Stimulated activated CD4-positive, alpha-beta T cell treated with anti-CD3 and anti-CD28 coated beads, Interleukin-2, amount 100 ng/mL, for 48 hours (primary cell): ENCODE measurements at places on chromosomes 7 and 10.

GRCh38 chr10:133044401-133044811 lies 43.3 kb upstream of the ADGRA1 start:
- no peak for DNase-seq

DNA sequence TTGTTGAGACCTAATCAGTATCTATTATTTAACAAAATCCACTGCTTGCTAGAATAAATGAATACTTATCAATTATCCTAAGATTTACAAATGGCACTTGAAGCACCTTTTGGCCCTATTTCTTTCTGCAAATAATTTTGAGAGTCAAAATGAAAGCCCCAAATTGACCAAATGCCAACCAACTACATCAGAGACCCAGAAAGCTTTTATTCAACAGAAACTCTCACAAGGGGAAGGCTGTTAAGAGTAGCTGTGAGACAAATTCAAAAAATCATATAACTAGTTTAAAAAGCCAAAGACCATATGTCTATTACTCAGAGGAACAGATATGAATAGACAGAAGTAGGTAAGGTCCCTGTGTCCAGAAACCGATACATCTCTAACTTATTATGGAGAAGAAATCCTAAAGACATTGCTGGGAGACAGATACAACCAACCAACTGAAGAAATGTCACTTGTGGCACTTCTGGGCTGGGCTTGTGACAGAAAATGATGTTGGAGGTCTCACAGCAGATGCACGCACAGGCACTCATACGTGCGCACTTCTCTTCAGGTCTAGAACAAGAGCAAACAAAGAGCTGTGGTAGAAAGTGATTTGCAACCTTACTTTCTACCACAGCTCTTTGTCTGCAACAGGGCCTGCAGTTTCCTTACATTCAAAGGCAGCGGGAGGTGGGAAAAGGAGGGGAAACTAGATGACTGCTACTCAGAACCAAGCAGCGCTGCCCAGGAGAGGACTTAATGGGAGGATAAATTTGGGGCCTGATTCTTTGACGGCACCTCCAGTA lies 58.6 kb upstream of the KCNIP2 start:
- no peak for DNase-seq

GRCh38 chr10:123535386-123535785 lies 130.8 kb upstream of the GPR26 start:
- no peak for DNase-seq

GRCh38 chr7:73972614-73973013 lies 55.4 kb upstream of the ELN start:
- DNase-seq, result no peak

DNA sequence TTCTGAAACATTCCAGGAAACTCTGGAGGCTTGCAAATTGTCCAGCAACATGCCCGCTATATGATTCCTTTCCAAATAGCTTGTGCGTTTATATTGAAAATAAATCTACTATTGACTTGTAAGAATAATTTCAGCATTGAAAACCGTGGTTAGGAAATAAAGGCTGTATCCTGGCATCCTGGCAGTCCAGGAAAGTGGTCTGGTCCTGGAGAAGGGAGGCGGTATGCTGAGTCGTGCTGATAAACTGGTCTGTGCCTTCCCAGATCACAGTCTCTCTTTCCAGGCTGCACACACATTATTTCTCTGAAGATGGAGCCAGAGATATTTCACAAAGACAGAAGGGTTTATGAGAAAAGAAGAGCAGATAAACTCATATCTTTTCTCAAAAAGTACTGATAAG lies 350.1 kb upstream of the COBL start:
- no peak for DNase-seq

- peak; percentile 13 for DNase-seq
Measured at GRCh38 chr10:130138479-130138866, 2.3 kb downstream of the GLRX3 start.

GRCh38 chr10:67622511-67622910 lies 73.5 kb downstream of the CTNNA3 start:
- no peak for DNase-seq

- no peak for DNase-seq
Measured at GRCh38 chr10:112461029-112461887, 14.2 kb downstream of the VTI1A start.

DNA sequence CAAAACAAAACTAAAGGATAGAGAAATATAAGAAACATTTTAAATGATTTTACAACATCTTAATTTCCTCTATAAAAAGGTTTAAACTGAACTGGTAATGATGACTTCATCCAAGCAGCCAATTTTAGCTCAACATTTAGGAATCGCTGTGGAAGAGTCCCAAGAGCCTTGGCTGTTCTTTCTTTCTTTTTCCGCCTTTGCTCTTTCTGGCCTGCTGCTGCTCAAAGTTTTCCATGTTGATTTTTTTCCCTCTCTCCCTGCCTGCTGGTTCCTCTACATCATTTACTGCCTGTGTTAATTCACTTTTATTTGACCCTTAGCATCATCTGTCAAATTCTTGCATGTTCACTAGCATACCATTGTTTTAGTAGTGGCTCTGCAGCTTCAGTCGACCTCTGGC lies 146.9 kb downstream of the EVX1 start:
- no peak for DNase-seq

DNA sequence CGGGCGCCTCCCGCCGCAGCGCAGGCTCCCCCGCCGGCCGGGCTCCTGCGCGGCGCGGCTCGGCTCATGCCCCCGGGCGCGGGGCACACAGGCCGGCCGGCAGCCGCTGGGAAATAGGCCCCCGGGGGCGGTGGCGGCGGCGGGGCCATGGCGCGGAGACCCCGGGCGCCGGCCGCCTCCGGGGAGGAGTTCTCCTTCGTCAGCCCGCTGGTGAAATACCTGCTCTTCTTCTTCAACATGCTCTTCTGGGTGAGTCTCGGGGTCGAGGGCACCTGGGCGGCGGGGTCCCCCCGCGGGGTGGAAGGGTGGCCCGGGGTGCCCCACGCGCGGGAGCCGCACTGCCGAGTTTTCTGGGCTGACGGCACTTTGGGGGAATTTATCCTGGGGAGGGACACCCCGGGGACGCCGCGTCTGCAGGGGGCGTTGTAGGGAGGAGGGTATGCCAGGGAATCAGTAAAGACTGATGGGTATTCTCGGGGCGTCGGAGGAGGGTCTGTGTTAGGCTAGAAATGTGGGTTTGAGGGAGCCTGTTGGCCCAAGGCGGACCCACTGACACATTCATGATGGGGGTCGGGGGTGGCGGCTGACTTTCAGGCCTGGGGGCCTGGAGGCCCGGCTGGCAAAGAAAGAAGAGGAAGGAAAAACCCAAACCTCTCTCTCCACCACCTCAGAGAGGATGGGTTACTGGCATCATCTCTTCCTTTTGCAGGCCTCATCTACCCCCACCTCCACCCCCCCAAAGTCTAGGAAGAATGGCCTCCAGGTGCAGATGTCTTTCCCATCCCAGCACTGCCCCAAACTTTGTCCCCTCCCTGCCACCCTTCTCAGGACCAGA lies 544 bp downstream of the TSPAN33 start:
- DNase-seq, result no peak

DNA sequence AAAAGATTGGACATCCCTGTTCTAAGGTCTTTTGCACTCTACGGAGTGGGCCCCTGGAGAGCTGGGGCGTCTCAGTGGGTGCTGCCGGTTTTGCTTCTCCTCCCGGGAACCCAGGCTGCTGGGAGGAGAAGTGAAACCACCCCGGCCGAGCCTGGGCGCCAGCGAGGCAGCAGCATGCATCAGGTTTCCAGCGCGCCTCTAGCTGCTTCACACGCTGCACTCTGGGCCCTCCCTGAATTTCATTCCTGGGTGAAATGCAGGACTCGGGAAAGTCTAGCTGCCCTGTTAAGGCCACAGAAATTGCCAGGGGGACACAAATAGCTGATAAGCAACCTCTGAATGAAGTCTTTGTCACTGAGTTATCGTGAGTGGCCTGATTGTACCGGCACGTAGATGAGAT lies 127.4 kb downstream of the TRRAP start:
- no peak for DNase-seq

- DNase-seq, result no peak
Measured at GRCh38 chr7:110718503-110719205, 372.3 kb upstream of the LRRN3 start.

GRCh38 chr10:88110822-88111221 lies 247.4 kb downstream of the PTEN start:
- DNase-seq, result no peak

DNA sequence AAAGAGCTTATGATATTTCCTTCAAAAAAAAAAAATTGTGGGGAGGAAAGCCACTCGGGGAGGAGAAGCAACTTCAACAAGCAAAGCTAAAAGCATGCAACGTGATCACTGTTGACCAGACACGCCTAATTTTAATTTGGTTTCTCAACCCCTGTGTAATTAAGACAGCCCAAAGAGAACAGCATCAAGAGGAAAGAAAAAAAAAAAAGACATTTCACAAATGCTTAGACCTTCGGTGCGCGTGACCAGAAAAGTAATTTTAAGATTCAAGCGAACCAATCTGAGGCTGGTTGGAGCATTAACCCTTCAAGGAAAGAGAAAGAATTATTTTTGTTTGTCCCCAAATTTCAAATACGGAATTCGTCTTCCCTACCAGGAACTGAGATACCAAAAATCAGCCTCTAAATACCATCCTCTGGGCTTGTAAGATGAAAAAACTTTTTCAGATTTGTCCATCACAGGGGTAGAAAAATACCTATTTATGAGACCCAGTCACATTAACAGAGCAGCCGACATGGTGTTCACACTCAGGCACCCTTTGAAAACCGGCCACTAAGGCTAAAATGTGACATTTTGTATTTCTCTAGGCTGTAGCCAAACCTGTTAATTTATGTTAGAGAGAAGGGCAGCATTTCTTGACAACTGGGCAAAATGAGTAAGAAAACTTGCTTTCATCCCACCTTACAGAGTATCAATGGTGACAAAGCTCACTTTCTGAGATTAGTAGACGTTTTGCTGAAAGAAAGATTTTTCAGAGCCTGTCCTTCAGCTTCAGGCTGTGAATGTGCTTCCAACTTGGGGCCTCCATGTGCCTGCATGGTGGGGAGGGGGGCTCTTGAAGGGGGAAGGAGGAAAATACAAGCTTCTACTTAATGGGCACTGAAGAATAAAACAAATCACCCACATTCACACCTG lies 179.9 kb upstream of the KLF14 start:
- DNase-seq, result no peak

GRCh38 chr10:70549962-70550458 lies 52.5 kb downstream of the PRF1 start:
- DNase-seq, result peak; percentile 72

GRCh38 chr10:78336402-78336791 lies 302.7 kb downstream of the RPS24 start:
- no peak for DNase-seq

- no peak for DNase-seq
Measured at GRCh38 chr7:74183653-74184450, 9.7 kb downstream of the EIF4H start.

DNA sequence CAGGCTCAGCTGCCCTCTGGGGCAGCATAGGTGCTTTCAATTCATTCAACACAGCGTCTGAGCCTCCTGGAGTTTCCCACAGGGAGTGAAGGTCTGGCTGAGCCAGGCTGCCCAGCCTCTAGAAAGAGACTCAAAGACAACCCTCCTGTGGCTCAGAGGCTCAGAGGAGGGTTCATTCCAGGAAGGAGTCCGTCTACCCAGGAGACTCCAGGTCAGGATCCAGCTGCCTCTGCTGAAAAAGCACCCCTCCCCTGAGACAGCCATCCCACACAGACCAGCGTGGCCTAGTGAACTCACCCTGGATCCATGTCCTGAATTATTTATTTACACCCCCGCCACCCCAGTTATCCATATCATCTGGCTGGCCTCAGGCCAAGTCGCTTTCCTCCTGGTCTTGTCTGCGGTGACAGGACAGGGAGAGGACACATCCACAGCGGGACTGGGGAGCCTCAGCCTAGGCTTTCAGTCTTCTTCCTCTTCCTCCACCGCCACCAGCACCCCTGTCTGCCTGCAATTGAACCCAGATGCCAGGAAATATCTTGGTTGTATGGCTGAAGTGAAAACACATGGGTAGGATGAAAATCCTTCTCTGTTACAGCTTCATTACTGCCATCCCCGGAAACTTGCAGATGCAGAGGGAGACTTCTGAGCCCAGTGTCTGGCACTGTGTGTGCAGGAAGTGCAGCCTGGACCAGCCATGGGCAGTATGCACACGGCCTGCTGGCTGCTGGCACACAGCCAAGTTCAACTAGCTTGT lies 44.0 kb upstream of the COL13A1 start:
- no peak for DNase-seq

GRCh38 chr7:44707558-44708230 lies 41.0 kb upstream of the ZMIZ2 start:
- no peak for DNase-seq

GRCh38 chr7:45253368-45253767 lies 95.8 kb downstream of the RAMP3 start:
- no peak for DNase-seq

- no peak for DNase-seq
Measured at GRCh38 chr10:112615269-112615668, 168.3 kb downstream of the VTI1A start.

DNA sequence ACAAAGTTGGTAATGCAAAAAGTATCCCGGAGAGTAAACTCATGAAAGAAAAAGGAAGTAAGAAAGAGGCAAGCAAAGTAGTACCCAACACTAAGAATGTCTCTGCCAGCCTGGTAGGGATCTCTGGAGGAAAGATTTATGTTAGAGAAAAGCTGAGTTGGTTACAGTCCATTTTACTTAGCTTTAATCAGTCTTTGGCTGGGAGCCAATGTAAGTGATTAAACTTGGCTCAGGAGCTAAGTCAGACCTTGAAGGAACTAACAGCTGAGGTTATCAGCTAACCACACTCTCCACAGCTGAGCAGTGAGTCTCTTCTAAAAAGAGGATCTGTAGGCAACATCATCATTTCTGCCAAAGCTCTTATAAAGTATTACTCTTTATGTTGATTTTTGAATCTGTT lies 148.0 kb downstream of the ANKRD7 start:
- DNase-seq, result no peak

- DNase-seq, result no peak
Measured at GRCh38 chr10:50397312-50398140, 146.2 kb upstream of the ASAH2 start.

DNA sequence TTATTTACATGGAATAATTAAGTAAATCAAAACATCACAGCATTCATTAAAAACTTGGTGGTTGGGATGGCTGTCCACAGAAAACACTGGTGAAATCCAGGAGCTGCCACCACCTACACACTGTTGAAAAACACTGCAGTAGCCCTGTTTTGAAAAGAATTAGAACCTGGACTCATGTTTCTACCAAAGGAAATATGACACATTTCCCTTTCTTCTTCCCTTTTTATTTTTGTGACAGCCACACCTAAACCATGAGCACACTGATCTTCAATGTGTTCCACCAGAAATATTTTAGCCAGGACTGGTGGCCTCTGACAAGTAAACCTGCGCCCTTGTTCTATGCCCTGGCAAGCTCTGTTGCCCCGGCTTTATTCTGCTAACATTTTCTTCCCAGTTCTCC lies 3.3 kb downstream of the TMEM140 start:
- no peak for DNase-seq

- DNase-seq, result no peak
Measured at GRCh38 chr7:159191236-159191635, 46.6 kb upstream of the VIPR2 start.

GRCh38 chr10:86693721-86694369 lies 25.5 kb downstream of the LDB3 start:
- peak; percentile 23 for DNase-seq

DNA sequence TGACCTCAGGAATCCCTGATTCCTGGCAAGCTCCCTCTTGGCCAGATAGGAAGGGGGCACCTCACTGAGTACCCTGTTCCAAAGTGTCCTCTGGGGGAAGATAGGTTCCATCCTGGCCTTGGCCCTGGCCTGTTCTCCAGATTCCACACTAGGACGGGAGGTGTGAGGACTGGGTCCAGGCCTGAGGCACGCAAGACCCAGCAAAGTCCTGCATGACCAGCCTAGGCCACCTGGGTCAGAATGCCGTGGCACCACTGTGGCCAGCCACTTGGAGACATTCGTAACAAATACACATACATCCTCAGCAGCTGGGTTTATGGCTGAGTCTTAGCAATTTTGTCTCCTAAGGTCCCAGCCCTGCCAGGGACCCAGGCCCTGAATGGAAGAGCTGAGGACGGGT lies 23.3 kb upstream of the TLX1 start:
- no peak for DNase-seq
